Lower lobe of right lung (tissue), 2 donors: ENCODE measurements at places on chromosomes 1 and 21.

GRCh38 chr1:50969611-50970508 is at the start of gene CDKN2C:
Gene CDKN2C (plus strand): TSS chr1:50970245. CDS start chr1:50970369, 124 bp downstream.
- no peaks in the 10 kb centered on the region for H3K36me3 ChIP-seq
- no peaks in the 10 kb centered on the region for H3K27me3 ChIP-seq
- H3K4me3 ChIP-seq = peak within 1 kb of the TSS; percentile 81
- peak within 1 kb of the TSS; percentile 98 for H3K27ac ChIP-seq
- H3K4me1 ChIP-seq = peaks cover 9% of the 10 kb centered on the region

GRCh38 chr1:53134961-53135734 is 7.3 kb downstream of the SLC1A7 start:
- H3K4me1 ChIP-seq = peaks cover 6% of the 10 kb centered on the region
- no peaks in the 10 kb centered on the region for H3K36me3 ChIP-seq
- H3K27ac ChIP-seq = peak overlapping the region; percentile 31

- no peaks in the 10 kb centered on the region for H3K36me3 ChIP-seq
- peaks cover 5% of the 10 kb centered on the region for H3K4me1 ChIP-seq
- no peak overlapping the region for H3K4me3 ChIP-seq
- peaks cover 41% of the 10 kb centered on the region for H3K27me3 ChIP-seq
- DNase-seq = no peak
These were observed 17.9 kb downstream of the UBL4B start for GRCh38 chr1:110130113-110130591.

DNA sequence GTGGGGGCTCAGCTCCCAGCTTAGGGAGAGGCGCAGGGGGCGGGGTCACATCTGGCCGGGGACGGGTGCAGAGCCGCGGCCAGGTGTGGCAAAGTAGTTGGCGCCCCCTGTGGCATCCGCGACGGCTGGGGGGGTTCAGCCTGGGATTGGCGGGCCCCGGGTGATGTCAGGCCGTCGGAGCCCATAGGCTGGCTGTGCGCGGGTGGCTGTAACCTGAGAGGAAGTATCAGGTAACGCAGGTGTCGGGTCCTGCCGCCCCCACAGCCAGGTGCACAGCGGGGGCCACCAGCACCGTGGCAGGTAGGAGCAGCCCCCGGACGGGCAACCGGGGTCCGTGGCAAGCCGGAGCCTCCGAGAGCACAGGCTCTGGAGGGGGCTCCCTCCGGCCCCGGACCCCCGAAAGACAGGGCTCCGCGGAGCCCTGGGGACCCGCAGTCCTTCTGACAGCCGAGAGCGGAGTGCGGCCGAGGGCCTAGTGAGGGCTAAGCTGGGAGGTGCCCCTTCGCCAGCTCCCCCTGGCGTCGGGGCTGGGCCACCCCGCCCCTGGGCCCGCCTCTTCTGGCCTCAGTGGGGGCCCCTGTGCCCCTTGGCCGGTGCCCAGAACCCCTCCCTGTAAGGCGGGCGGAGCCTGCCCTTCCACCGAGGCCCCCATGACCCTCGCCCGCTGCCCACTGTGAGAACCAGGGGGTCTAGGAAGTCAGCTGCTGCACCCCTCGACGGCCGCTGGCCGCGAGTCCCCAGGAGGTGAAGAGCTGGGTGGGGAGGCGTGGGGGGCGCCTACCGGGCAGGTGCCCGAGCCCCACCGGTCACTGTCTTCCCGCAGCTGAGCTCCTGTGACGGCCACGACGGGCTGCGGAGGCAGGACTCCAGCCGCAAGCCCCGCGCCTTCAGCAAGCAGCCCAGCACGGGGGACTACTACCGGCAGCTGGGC is 17.9 kb downstream of the TNFRSF25 start:
- peaks cover 59% of the 10 kb centered on the region for H3K27me3 ChIP-seq
- no peaks in the 10 kb centered on the region for H3K4me1 ChIP-seq
- peak overlapping the region; percentile 6 for H3K4me3 ChIP-seq
- H3K36me3 ChIP-seq = no peaks in the 10 kb centered on the region
- no peak overlapping the region for H3K27ac ChIP-seq

DNA sequence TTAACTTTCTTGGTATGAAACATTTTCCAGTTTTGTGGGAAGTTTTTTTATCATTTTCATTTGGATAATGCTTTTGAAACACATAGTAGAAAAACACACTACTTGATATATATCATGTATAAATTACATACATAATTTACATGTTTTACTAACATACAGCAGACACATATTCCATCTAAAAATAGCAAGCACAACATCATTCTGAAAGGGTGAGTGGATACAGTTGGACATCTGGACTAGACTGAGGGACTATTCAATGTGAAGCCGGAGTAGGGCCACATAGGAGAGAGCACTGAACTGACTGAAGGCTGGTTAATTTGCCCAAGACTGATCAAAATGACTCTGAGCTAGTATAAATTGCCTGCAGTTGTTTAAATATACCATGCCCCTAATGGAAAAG is 11.7 kb downstream of the CDKN2C start:
- peaks cover 1% of the 10 kb centered on the region for H3K4me1 ChIP-seq
- no peak for DNase-seq
- H3K4me3 ChIP-seq = no peak overlapping the region

DNA sequence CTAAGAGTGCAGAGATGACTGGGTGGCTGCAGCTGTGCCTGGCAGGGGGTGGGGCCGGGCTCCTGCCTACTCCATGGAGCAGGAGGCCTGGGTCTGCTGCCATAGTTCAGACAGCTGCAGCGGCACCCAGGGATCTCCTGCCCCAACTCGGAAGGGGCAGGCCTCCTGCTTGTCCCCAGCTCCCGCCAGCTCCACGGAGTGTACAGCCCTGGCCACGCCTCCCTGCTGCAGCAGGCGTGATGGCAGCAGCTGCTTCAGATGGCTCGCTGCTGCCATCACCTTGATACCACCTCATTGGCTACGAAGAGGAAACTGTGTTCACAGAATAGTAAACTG is 35.9 kb downstream of the ACTL8 start:
- H3K27ac ChIP-seq = no peak overlapping the region
- no peak for DNase-seq
- no peak overlapping the region for H3K4me3 ChIP-seq
- no peaks in the 10 kb centered on the region for H3K4me1 ChIP-seq
- no peaks in the 10 kb centered on the region for H3K36me3 ChIP-seq

DNA sequence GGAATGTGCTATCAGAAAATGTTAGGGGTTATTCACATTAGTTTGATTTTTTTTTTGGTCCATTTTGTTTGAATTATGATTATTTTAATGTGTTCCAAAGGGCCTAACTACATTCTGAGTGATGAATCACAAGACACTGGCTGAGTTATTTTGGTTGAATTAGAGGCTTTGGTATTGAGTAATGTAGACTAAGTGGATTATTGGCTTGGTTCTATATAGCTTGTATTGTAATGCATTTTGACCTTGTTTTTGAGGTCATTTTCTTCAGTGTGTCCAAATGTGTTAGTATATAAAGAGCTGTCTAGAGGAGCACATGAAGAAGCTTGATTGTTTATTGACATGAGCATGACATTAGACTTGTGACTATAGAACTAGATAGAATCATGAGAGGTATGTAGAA is 3.4 kb downstream of the ZNF326 start:
- H3K4me1 ChIP-seq = peaks cover 19% of the 10 kb centered on the region
- no peak overlapping the region for H3K27ac ChIP-seq
- H3K27me3 ChIP-seq = no peaks in the 10 kb centered on the region
- H3K4me3 ChIP-seq = no peak overlapping the region
- DNase-seq = no peak

DNA sequence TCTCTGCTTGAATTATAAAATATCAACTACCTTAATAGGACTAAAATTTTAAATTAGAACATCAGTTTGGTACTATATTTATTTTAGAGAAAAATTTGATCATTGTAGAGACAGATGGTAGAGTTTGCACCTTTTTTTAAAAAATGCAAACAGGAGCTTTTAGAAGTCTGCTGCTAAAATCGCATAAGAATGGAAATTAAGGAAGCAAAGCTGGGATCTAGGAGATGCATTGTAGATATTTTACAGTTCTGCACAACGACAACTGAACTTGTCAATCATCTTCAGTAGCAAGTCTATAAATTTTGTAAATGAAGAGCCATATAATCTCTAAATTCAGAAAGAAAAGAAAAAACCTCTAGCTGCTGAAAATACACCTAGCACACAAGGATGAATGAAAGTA is 185.6 kb upstream of the KCNK2 start:
- H3K36me3 ChIP-seq = no peaks in the 10 kb centered on the region
- no peaks in the 10 kb centered on the region for H3K4me1 ChIP-seq
- no peaks in the 10 kb centered on the region for H3K27me3 ChIP-seq
- no peak overlapping the region for H3K4me3 ChIP-seq
- no peak overlapping the region for H3K27ac ChIP-seq
- no peak for DNase-seq

GRCh38 chr1:231278100-231278790 is 37.2 kb downstream of the GNPAT start:
- H3K36me3 ChIP-seq = peaks cover 48% of the 10 kb centered on the region
- no peaks in the 10 kb centered on the region for H3K4me1 ChIP-seq
- DNase-seq = no peak

- DNase-seq = peak; percentile 76
- no peaks in the 10 kb centered on the region for H3K36me3 ChIP-seq
- H3K27me3 ChIP-seq = no peaks in the 10 kb centered on the region
- H3K4me3 ChIP-seq = no peak overlapping the region
These were observed 81.5 kb downstream of the ABCA4 start for GRCh38 chr1:94039514-94039870.

DNA sequence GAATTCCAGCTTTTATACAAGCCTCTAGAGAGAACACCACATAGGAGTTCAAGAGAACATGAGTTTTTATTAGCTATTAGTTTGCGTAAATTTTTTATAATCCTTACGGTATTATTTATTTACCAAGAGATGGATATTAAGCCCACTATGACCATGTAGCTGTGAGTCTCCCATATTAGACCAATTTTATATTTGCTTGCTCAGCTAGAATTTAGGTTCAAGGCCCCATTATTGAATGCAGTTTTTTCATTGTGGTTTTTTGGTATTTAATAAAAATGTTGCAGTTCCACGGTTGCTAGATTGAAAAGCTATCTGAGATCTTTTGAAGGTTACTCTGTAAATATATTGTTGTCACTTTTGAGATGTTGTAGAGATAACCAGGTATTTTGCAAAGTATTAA is 2.9 kb downstream of the PPP1R8 start:
- H3K4me3 ChIP-seq = no peak overlapping the region
- peaks cover 23% of the 10 kb centered on the region for H3K4me1 ChIP-seq
- no peak for DNase-seq
- H3K27ac ChIP-seq = no peak overlapping the region
- no peaks in the 10 kb centered on the region for H3K27me3 ChIP-seq

- no peak overlapping the region for H3K4me3 ChIP-seq
- no peak for DNase-seq
- no peaks in the 10 kb centered on the region for H3K27me3 ChIP-seq
- peaks cover 10% of the 10 kb centered on the region for H3K4me1 ChIP-seq
These were observed 13.3 kb upstream of the TTF2 start for GRCh38 chr1:117046781-117047180.

GRCh38 chr1:235908742-235909520 is 42.2 kb upstream of the LYST start:
- H3K4me3 ChIP-seq = no peak overlapping the region
- H3K36me3 ChIP-seq = no peaks in the 10 kb centered on the region
- H3K27me3 ChIP-seq = no peaks in the 10 kb centered on the region
- H3K27ac ChIP-seq = peak overlapping the region; percentile 71
- H3K4me1 ChIP-seq = peaks cover 14% of the 10 kb centered on the region
- no peak for DNase-seq

GRCh38 chr1:232589111-232589811 is 40.7 kb downstream of the SIPA1L2 start:
- DNase-seq = no peak
- no peaks in the 10 kb centered on the region for H3K27me3 ChIP-seq
- H3K36me3 ChIP-seq = no peaks in the 10 kb centered on the region

DNA sequence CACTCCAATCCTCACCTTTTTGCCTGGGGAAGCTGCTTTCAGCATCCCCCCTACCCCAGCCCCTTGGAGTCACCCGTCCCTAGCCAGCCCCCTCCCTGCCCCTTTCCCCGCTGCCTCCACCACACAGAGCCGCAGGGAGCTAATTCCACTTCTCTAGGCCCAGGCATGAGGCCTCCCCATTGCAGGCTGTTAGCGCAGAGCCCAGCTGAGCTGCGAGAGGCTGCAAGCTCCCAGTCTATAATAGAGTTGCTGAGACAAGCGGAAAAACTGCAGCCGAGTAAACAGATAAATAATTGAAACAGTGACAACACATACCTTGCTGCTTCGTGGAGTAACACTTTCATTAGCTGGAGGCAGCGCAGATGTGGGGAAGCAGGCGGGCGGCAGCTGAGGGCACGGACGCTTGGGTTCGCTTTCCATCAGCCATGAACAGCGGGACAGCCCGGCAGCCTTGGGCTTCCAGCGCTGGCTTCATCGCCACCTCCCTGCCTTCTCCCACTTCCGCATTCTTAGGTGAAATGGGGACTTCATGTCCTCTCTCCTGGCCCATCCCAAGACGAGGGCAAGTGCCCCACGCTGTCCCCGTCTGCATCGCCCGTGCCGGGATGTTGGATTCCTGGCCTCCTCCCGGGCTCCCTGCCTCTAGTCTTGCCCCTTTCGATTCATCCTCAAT is 183.3 kb downstream of the IGSF21 start:
- no peaks in the 10 kb centered on the region for H3K4me1 ChIP-seq
- no peak for DNase-seq
- H3K36me3 ChIP-seq = no peaks in the 10 kb centered on the region
- no peak overlapping the region for H3K27ac ChIP-seq
- peaks cover 18% of the 10 kb centered on the region for H3K27me3 ChIP-seq

DNA sequence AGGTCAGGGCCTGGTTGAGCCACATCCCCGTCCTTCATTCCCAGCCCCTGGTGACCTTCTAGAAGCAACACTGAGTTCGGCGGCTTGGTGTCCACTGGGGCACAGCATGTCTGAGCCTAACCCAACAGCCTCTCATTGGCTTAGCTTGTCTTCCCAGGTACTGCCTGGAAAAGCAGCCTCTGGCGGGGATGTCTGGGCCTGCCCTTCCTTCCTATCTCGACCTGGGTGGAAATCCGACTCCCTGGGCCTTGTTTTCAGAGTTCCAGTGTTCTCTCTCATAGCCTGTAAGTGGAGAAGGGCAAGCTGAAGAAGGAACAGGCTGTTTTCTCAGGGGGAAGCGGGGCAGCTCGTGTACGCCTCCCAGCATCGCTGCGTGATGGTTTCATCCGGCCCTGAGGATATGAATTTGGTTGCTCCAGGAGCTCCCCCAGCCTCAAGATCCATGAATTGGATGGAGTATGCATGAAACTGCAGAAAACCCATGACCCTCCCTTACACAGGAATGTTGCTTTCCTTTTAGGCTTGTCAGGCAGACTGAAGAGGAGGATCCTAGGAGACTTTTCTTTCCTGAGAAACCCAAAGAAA is 116.5 kb upstream of the IRF2BP2 start:
- H3K27ac ChIP-seq = peak overlapping the region; percentile 99
- H3K27me3 ChIP-seq = no peaks in the 10 kb centered on the region
- no peak for DNase-seq

- peaks cover 63% of the 10 kb centered on the region for H3K4me1 ChIP-seq
- peak overlapping the region; percentile 96 for H3K27ac ChIP-seq
These were observed 27.3 kb upstream of the A3GALT2 start for GRCh38 chr1:33348194-33348593.

GRCh38 chr1:75208862-75209261 is 74.7 kb downstream of the LHX8 start:
- DNase-seq = no peak
- no peaks in the 10 kb centered on the region for H3K4me1 ChIP-seq
- no peaks in the 10 kb centered on the region for H3K27me3 ChIP-seq
- H3K36me3 ChIP-seq = no peaks in the 10 kb centered on the region
- no peak overlapping the region for H3K4me3 ChIP-seq

- H3K27ac ChIP-seq = no peak overlapping the region
- no peaks in the 10 kb centered on the region for H3K4me1 ChIP-seq
- H3K4me3 ChIP-seq = no peak overlapping the region
- no peaks in the 10 kb centered on the region for H3K27me3 ChIP-seq
These were observed 36.1 kb upstream of the RGS8 start for GRCh38 chr1:182720463-182720862.

GRCh38 chr1:6753320-6754140 is 31.7 kb upstream of the CAMTA1 start:
- H3K27ac ChIP-seq = no peak overlapping the region
- DNase-seq = no peak
- no peaks in the 10 kb centered on the region for H3K4me1 ChIP-seq
- H3K4me3 ChIP-seq = no peak overlapping the region
